Right hindlimb (tissue), 1 donor: ENCODE measurements at places on chromosomes 3 and 15.
A peak's percentile ranks its signal among the peaks of the same experiment; 100 is the strongest.

DNA sequence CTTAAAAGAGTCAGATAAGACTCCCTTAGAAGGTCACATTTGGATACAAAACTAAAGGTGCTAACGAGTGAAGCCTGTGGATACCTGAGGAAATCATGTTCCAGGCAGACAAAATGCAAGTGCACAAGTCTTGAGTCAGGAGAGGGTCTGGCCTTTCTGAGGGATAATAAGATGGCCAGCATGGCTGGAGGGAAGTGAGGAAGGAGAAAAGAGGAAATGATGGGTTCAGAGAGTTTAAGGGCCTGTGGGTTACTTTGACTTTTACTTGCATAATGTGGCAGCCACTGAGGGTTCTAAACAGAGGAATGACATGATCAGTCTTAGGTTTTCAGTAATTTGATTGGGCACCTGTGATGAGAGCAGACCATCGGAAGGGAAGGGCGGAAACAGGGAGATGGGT is 3.5 kb upstream of the ROPN1B start:
- DNase-seq: no peak

DNA sequence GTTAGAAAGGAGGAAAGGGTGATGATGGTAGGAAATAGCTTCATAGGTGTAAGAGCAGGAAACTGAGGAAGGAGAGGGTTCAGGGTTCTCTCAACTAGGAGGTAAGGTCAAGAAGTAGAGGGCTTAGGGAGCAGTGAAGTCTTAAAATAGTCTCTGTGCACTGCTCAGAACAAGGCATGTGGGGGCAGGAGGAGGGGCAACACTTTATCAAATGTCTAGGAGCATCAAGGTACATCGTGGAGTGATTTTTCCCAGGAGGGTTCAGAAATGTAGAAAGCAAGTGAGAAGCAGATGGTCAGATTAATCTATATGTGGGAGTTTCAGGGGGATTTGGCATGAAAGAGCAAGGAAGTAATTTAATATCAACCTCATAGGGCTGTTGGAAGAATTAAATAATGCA is 58.8 kb downstream of the TNIK start:
- no peak for DNase-seq

- DNase-seq: no peak
Measured at GRCh38 chr3:156551746-156552145, 3.2 kb downstream of the SSR3 start.

GRCh38 chr3:118817748-118818165 is 216.9 kb downstream of the IGSF11 start:
- no peak for DNase-seq

DNA sequence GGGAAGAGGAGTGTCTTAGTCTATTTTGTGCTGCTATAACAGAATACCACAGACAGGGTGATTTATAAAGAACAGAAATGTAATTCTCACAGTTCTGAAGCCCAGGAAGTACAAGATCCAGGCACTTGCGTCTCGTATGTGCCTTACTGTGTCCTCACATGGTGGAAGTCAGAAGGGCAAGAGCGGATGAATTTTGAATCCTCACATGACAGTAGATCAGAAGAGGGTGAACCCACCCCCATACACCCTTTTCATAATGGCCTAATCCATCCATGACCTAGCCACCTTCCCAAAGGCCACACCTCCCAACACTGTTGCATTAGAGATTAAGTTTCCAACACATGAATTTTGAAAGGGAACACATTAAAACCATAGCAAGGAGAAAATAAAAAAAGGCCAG is 18.7 kb upstream of the ANXA2 start:
- DNase-seq: no peak

GRCh38 chr3:194201953-194202666 is 66.2 kb downstream of the HES1 start:
- no peak for DNase-seq

DNA sequence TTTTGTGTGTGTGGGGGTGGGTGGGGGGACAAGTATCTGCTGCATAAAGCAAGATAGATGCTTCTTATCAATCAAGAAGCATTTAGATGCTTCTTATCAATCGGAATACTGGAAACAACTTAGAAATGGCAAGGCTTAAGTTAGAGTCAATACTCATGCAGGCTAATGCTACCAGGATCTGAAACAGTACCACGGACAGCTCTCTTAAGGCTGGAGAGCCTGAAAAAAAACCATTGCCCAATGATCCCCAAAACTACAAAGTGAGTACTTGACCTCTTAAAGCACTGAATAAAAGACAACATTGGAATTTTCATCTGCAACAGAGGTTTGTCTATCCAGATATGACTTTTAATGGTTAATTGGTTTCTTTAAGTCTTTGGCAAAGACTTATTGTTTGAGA is 262.3 kb downstream of the GAP43 start:
- no peak for DNase-seq

GRCh38 chr15:39180030-39180429 is 400.8 kb upstream of the THBS1 start:
- peak; percentile 36 for DNase-seq

DNA sequence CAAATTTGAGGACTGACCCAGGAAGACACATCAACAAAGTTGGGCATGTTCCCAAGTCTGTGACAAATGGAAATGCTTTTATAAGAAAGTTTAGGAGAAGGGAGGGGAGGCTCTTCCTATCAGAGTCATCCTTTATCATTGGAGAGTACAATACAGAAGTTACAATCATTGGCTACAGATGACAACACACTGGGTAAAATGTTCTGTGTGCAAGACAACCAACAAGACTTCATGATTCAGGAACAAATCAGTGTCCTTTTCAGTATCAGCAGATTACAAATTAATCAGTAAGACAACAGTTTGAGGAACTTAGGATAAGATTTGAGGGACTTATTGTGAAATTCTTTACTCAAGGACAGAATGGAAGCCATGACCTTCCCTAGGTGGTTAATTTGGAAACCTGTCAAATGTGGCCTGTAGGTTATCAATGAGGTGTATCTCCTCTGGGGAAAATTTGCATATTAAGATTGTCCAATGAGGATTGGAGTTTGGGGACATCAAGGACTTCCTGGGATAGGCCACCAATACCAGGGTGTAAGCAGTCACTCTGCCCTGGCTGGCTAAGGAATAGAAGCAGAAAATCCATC is 274.4 kb upstream of the RORA start:
- DNase-seq: no peak

DNA sequence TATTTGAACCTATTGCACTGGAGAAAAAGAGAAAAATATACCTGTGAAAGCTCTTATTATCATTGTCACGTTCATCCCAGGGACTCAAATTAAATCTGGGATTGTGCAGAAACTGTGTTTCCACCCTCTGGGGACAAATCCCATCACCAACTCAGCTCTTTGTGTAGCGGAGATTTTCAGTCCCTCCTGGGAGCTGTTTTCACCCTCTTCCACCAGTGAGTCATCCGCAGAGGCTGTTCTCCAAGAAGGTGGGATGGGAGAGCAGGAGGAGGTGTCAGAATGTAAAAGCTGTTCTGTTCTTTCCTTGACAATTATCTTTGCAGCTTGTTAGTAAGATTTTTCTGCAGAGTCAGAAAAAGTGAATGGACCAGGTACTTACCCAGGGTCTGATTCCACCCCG is 28.0 kb downstream of the SV2B start:
- no peak for DNase-seq

DNA sequence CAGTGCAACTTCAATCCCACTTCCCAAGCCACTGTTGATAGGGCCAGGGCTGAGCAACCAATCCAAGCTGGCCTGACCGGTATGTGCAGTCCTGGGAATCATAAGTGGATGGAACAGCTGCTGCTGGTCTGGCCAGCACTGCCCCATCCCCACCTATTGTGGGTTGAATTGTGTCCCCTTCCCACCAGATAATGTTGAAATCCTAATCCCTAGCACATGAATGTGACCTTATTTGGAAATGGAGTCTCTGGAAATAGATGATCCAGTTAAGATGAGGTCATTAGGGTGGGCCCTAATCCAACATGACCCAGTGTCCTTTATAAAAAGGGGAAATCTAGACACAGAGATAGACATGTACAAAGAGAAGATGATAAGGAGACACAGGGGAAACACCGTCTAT is 13.7 kb upstream of the PDIA5 start:
- no peak for DNase-seq

DNA sequence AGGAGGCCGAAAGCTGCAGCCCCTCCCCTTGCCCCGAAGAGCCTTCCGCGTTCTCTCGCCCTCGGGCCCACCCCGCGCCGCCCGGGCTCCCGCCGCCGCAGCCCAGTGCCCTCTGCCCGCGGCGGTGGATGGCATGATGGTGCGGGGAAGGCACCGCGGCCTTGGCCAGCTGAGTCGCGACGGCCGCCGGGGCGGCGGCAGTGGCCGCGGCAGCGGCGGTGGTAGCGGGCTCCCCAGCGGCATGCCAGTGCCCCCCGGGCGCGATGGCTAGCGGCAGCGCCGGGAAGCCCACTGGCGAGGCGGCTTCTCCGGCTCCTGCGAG is 1.2 kb downstream of the TLNRD1 start:
- DNase-seq: no peak

DNA sequence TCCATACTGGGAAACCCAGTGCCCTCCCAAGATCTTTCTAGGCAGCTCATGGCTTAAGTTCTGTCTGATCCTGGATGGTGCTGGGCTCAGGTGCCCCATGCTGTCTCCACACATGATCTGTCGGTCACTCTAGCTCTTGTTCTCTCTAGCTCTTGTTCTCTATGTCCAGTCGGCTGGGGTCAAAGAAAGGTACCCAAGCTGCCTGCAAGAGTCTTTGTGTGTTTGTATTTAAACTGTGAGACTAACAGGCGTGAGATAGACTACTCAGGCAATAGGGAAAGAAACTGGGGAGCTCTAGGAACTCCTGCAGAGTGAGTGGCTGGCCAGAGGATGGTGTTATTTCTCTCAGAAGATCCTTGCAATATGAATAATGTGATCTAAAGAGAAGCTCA is 40.2 kb downstream of the GPR156 start:
- no peak for DNase-seq

DNA sequence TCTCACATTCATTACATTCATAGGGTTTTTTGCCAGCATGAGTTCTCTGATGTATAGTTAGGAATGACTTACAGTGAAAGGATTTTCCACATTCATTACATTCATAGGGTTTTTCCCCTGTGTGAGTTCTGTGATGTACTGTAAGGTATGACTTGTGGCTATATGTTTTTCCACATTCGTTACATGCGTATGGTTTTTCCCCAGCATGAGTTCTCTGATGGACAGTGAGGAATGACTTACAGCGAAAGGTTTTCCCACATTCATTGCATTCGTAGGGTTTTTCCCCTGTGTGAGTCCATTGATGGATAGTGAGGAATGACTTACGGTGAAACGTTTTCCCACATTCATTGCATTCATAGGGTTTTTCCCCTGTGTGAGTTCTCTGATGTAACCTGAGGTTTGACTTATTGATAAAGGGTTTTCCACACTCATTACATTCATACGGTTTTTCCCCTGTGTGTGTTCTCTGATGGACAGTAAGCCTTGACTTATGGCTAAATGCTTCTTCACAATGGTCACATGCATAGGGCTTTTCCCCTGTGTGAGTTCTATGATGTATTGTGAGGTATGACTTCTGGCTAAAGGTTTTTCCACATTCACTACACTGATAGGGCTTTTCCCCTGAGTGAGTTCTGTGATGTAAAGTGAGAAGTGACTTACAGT is 47.4 kb downstream of the ZNF717 start:
- no peak for DNase-seq

GRCh38 chr15:70264738-70265465 is 167.2 kb upstream of the TLE3 start:
- no peak for DNase-seq

DNA sequence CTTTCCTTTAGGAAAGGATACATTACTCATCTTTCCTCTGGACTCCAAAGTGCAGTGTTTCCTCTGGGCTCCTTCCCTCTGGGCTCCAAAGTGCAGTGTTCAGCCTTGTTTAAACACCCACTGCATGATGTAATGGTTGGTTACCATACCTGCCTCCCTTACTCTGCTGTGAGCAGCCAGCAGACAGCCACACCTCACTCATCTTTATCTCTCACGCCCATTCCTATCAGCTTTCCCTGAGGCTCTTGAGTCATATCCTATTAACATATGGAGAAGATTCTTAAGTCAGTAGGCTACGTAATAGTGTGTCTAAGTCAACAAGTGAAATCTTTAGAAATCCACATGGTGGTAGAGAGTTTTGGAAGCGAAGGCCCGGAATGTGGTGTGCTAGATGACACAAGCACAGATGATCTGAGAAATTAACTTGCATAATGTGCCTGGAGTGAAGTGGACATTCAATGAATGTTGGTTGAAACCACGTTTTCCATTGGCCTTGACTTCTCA is 97.2 kb upstream of the CTNNB1 start:
- DNase-seq: no peak

GRCh38 chr3:187929112-187929816 is 184.0 kb upstream of the BCL6 start:
- DNase-seq: no peak

- no peak for DNase-seq
Measured at GRCh38 chr3:153448151-153448829, 286.3 kb downstream of the RAP2B start.

DNA sequence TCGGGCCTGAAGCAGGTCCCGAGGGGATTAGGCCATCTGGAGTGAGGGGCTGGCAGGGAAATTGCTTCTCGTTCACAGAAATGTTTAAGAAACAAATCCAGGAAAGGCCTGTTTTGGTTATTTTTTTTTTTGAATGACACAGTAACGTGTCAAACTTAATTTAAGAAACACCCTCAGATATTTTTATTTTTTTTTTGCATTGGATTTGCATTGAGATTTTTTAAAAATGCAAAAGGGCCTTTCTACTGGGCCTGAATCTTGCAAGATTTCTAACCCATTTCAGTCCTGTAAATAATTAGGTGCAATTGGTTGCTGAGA is 25.0 kb upstream of the KLF13 start:
- no peak for DNase-seq

DNA sequence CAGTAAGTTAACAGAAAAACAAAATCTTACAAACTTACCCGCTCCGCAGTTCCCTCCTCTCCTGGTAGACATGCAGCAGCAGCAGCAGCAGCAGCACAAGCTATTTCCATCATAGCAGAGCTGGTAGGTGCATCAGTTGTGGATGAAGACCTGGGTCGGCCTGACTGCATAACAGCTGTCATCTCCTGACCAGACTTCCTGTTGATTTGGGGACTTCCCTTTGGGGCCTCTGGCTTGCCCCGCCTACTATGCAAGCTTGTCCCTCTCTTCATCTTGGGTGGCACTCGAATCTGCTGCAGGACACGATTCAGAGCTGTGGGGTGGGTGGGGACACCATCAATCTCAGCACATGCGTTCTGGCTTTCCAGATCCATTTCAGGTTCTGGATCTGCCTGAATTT is 65.7 kb downstream of the TMCC1 start:
- no peak for DNase-seq

- no peak for DNase-seq
Measured at GRCh38 chr15:69346112-69346511, 47.4 kb downstream of the PAQR5 start.

- DNase-seq: no peak
Measured at GRCh38 chr3:90031121-90031520, 923.7 kb downstream of the EPHA3 start.

- peak; percentile 53 for DNase-seq
Measured at GRCh38 chr3:71753701-71754609, at the start of gene GPR27. Gene GPR27, plus strand, starts transcription at chr3:71753855. Its CDS starts 195 bp downstream, at chr3:71754050.

- DNase-seq: no peak
Measured at GRCh38 chr15:52180196-52180835, 10.9 kb downstream of the GNB5 start.

- no peak for DNase-seq
Measured at GRCh38 chr3:77815467-77815866, 775.6 kb downstream of the ROBO2 start.
